ENCODE measurements at places on chromosomes 6 and 20.

DNA sequence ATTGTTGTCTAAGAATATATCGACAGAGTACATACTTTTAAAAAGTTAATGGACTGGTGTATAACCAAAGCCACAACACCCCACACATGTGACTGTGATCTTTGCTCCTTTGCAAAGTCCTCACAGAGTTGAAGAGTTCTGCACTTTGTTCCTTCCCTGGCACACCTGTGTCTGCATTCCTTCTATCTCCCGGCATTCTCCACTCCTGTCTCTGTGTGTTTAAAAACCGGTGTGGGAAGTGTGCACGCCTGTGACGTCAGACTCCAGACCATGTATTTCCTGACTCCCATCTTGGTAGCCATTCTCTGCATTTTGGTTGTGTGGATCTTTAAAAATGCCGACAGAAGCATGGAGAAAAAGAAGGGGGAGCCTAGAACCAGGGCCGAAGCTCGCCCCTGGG, at the start of gene IYD:
Gene IYD (plus strand): TSS at position 251 of the 400 bp plus-strand sequence. CDS start 20 bp downstream, at position 271.
- DNase-seq = no peak
- H3K4me3 ChIP-seq = no peak within 1 kb of the TSS
- H3K27me3 ChIP-seq = peaks cover 12% of the 10 kb centered on the region
- H3K36me3 ChIP-seq = no peaks in the 10 kb centered on the region

- H3K4me3 ChIP-seq = no peak overlapping the region
- H3K27me3 ChIP-seq = no peaks in the 10 kb centered on the region
- no peaks in the 10 kb centered on the region for H3K36me3 ChIP-seq
- H3K4me1 ChIP-seq = no peaks in the 10 kb centered on the region
Measured at GRCh38 chr20:17155401-17155800, 71.4 kb upstream of the PCSK2 start.

GRCh38 chr6:42436825-42437224, 14.9 kb downstream of the TRERF1 start:
- no peaks in the 10 kb centered on the region for H3K4me1 ChIP-seq
- no peak for DNase-seq
- no peak overlapping the region for H3K4me3 ChIP-seq
- H3K27me3 ChIP-seq = no peaks in the 10 kb centered on the region

- DNase-seq = peak; percentile 24
- no peak overlapping the region for H3K27ac ChIP-seq
- H3K4me1 ChIP-seq = no peaks in the 10 kb centered on the region
Measured at GRCh38 chr20:37651932-37652331, 41.9 kb upstream of the CTNNBL1 start.

DNA sequence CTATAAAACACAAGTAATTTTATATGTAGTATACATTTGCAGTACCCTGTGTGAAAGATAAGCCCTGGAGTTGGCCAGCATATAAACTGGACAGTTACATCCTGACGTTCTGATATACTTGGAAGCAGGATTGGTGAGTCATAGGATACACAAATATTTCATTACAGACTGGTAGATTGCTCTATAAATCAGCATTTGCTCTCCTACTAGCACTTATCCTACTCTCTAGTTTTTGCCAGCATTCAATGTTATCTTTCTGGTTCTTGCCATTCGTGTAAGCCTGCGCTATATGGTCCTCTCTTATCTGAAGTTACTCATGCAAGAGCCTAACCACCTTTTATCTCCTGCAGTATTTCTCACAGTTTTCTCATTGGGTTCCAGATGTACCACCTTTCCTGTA, 680.2 kb upstream of the MMS22L start:
- DNase-seq = no peak
- peaks cover 3% of the 10 kb centered on the region for H3K27me3 ChIP-seq
- H3K4me3 ChIP-seq = no peak overlapping the region
